ENCODE measurements at places on chromosomes 12 and 14. TPM values are rescaled to one million over a fixed set of nuclear protein-coding genes. Genes with fewer than 3 reads are reported as not detected.

Gene MYF6
- total RNA-seq = not detected

GRCh38 chr14:87566991-87567390 lies 426.0 kb downstream of the GALC start:
- peak; percentile 2 for DNase-seq

DNA sequence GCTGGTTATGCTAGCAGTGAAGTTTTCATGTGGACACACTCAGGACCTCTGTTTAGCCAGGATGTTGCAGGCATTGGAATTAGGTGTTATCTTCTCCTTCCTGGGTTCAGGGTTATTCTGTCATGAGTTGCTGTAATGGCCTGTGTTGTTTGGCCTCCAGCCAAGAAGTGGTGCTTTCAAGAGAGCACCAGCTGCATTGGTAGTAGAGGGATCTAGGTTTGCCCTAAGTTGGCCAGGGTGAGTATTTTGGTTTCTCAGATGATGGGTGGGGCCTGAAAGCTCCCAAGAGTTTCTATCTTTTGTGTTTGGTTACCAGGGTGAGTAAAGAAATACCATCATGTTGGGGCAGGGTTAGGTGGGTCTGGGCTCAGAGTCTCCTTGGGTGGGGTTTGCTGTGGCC lies 2.7 kb upstream of the GZMH start:
- peak; percentile 10 for DNase-seq

Gene APEX1
- total RNA-seq = 168 TPM

GRCh38 chr12:113650476-113650875 lies 178.8 kb upstream of the LHX5 start:
- DNase-seq = no peak

- peak; percentile 35 for DNase-seq
Observed at GRCh38 chr14:21056520-21057163, 980 bp upstream of the RNASE8 start.

Gene LRTM2
- total RNA-seq = not detected

DNA sequence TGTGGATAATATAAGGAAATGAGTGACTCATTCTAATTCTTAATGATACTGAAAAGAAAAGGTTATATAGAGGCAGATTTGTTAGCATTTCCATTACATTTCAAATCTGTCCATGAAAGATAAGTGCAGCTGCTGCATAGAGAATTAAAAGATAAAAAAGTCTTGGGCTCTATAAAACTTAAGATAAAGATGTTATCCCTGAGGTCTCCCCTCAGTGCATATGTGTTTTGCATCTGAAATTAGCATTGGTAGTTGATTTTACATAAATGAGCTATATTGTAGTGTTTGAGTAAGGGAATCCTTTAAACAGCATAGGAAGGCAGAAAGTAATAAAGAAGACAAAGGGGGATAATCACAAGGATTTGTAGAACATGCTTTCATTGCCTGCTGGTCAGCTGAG lies 206.2 kb downstream of the FSCB start:
- no peak for DNase-seq

Gene CCDC196
- not detected for total RNA-seq

Gene DPF3
- total RNA-seq = 2.1 TPM

Gene TTC6
- 0.96 TPM for total RNA-seq

Gene IL22
- total RNA-seq = not detected

All from MCF 10A (cell line).